ENCODE measurements at places on chromosomes 12 and 14. TPM values are rescaled to one million over a fixed set of nuclear protein-coding genes. Genes with fewer than 3 reads are reported as not detected.
A peak's percentile ranks its signal among the peaks of the same experiment; 100 is the strongest.

Gene CDKN3
- total RNA-seq: 20.5 TPM

GRCh38 chr12:76022506-76022905, 9.1 kb downstream of the PHLDA1 start:
- DNase-seq: no peak

DNA sequence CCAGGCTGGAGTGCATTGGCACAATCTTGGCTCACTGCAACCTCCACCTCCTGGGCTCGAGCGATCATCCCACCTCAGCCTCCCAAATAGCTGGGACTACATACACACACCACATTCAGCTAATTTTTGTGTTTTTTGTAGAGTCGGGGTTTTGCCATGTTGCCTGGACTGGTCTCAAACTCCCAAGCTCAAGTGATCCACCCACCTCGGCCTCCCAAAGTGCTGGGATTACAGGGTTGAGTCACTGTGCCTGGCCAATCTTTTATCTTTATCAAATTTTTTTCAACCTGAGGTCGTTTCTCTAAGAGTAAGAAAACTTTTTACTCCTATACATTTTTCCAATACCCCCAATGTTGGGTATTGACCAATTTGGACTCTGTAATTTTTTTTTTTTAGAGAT, 40.0 kb upstream of the NAP1L1 start:
- no peak for DNase-seq

Gene CALCOCO1
- 89.5 TPM for total RNA-seq

Gene FGF6
- not detected for total RNA-seq

Gene DDIT3
- 15.7 TPM for total RNA-seq

DNA sequence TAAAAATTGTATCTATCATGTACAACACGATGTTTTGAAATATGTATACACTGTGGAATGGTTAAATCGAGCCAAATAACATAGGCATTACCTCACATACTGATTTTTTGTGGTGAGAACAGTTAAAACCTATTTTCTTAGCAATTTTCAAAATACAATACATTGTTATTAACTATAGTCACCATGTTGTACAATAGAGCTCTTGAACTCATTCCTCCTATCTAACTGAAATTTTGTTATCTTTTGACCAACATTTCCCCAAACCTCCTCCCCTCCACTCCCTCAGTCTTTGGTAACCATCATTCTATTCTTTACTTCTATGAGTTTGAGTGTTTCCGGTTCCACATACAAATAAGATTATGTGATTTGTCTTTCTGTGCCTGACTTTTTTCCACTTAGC, 6.8 kb upstream of the SLC38A2 start:
- DNase-seq: no peak

GRCh38 chr14:89430391-89431236, 13.6 kb upstream of the FOXN3 start:
- no peak for DNase-seq

GRCh38 chr12:5210179-5210922, 166.7 kb downstream of the KCNA5 start:
- no peak for DNase-seq

Gene KIF26A
- 7.0 TPM for total RNA-seq

- no peak for DNase-seq
Observed at GRCh38 chr14:56494167-56494566, 85.4 kb upstream of the TMEM260 start.

DNA sequence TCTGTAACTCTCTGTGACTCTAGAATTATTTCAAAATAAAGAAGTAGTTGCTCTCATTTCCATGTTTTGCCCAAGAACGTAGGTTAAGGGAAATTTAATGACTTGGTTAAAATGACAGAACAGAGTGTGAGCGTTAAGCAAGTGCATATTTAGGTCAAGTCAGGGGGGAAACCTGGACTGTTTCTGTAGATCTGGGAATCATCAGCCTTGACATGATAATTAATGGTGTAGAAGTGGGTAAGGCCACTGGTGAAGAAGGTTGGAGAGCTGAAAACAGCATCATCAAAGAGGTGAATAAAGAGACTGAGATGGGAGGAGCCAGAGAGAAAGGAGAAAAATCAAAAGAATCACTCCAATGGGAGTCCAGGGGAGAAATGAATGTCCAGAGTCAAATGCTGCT, 49.4 kb upstream of the STK38L start:
- DNase-seq: no peak

GRCh38 chr14:24943024-24943423, 106.9 kb downstream of the STXBP6 start:
- no peak for DNase-seq

DNA sequence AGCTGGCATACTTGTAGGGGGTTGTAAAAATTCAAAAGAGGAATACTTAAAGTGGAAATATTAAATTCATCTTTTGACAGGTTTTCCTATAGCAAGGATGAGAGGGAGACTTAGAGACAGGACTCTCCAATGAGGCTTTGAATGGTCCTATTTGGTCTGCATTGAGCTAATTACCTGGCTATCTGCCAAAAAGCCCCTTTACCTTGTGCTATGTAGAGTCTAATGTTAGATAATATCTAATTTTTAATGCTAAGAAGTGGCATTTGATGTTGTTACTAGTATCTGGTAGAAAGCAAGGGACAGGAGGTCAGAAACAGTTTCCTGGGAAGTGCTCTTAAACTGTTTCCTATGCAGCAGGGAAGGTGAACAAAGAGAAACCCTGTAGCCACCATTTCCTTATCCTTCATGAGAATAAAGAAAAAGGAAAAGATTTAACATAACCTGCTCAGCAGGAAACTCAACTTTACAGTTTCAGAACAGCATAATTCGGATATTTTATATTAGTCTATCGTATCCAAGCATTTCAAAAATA, 550.0 kb downstream of the SOX5 start:
- DNase-seq: no peak

Gene PPFIA2
- total RNA-seq: 1.1 TPM

- no peak for DNase-seq
Observed at GRCh38 chr14:52063052-52063462, 5.8 kb downstream of the NID2 start.

DNA sequence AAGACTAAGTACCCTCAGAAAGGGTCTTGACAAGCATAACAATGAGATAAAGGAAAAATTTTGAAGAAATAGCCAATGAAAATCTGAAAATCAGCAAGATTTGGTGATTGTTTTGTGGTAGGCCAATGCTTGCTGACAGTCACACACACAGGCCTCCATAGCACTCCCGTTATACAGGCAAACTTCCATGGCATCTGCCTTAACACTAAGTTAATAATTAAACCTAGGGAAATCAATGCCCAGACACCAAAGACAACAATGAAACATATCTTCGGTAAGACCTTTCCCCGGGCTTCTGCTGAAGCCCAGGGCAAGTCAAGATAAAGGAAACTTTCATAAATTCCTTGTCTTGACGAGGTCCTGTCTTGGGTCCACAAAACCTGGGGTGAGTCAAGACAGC, 18.6 kb upstream of the RERGL start:
- DNase-seq: no peak

- no peak for DNase-seq
Observed at GRCh38 chr14:55430024-55430690, 10.3 kb downstream of the TBPL2 start.

Gene P3H3
- 30.6 TPM for total RNA-seq

GRCh38 chr14:22184830-22185168, 404.2 kb downstream of the DAD1 start:
- DNase-seq: no peak

Gene WIF1
- 0.22 TPM for total RNA-seq

DNA sequence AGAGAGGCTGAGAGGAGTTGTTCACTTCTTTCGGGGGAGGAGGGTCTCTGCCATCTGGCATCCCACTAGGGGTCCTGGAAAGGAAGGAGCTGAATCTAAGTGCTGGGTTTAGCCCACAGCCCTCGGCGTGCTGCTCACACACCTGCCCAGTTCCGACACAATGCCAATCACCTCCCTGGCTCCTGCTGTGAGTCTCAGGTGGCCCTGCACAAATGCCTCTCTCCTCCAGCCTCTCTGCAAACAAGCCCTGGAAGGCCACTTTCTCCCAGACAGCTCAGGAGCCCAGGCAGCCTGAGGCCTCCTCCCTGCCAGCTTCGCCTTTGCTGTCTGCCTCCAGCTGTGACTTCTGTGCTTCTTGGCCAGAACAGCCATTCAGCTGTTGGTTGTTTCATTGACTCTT, 51.2 kb downstream of the SMIM41 start:
- DNase-seq: no peak

Gene CELA1
- total RNA-seq: not detected

Gene INHBE
- 2.0 TPM for total RNA-seq

DNA sequence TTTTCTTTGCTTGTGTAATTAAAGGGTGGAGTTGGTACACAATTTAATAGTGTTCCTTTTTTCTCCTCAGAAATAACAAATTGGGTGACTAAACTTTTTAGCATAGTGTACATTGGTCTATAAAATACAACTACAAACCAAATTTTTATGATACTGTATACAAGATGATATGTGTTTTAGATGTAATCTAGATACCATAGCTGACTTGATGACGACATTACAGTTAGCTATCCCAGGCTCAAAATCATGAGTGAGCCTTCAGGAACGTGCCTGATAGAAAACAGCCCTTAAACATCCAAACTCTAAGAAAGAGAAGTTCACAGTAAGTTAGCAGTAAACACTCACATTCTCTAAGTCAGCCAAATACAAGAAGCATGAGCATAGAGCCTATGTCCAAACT, 99.0 kb upstream of the SSTR1 start:
- no peak for DNase-seq

Gene RIMBP2
- 31.6 TPM for total RNA-seq

DNA sequence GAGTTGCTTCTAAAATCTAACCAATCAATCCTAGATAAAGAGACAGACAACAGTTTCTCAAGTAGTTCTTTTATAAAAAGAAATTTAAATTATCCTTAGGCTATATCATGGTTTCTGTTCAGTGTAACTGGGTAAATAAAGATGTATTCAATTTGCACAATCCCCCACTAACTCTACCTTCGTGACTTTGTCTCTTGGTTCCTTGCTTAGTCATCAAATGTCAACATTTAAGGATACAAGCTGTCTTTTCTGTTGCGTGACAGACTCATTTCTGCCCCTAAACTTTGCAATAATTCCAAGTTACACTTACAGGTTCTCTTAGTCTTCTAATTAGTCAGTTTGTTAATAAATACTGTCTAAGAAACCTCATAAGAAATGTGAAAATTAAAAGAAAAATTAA, 50.6 kb downstream of the SCAF11 start:
- DNase-seq: no peak

GRCh38 chr12:127941332-127941731, 325.6 kb upstream of the TMEM132C start:
- DNase-seq: no peak

Gene CPNE6
- total RNA-seq: not detected

DNA sequence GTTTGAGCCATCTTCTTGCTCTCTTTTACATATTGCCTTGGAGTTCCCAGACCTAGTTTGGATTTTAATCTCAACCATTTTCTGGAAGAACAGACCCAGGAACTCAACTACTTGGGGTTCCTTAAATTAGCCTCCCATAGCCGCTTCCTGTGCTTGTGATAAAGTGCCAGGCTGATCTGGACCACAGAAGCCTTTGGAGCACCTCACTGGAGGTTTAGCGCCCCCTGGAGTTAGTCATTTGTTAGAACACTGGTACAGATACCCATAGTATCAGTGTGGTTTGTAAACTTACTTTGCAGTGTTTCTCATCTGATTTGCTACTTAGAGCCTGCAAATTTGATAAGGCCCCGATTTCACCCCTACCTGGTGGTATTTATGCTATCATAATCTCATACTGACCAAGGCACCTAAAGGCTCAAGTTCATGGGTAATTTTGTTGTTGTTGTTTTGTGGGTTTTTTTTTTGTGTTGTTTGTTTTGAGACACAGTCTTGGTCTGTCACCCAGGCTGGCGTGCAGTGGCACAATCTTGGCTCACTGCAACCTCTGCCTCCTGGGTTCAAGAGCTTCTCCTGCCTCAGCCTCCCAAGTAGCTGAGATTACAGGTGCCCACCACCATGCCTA, 3.7 kb downstream of the UNC119B start:
- DNase-seq: peak; percentile 56

Gene SLC7A8
- 28.3 TPM for total RNA-seq
